ENCODE measurements at places on chromosomes 3 and 15. TPM values are rescaled to one million over a fixed set of nuclear protein-coding genes. Genes with fewer than 3 reads are reported as not detected.

The RASA2 gene
- total RNA-seq, result 7.3 TPM

The MUC4 gene
- total RNA-seq, result not detected

The CELF6 gene
- 0.20 TPM for total RNA-seq

The MME gene
- 4.4 TPM for total RNA-seq

The CIP2A gene
- 5.0 TPM for total RNA-seq

The EXOSC7 gene
- total RNA-seq, result 25.6 TPM

The COPS2 gene
- 47.5 TPM for total RNA-seq

The CHRNA7 gene
- total RNA-seq, result 0.65 TPM

The GP9 gene
- not detected for total RNA-seq

The ATXN7 gene
- 6.3 TPM for total RNA-seq

The TERC gene
- 118 TPM for total RNA-seq

The PCSK6 gene
- total RNA-seq, result 20.0 TPM

The ATP6V1A gene
- total RNA-seq, result 163 TPM

The SI gene
- total RNA-seq, result not detected

The TGM5 gene
- total RNA-seq, result not detected
